Fibroblast of villous mesenchyme (primary cell): ENCODE measurements at places on chromosomes 5 and 9. TPM values are rescaled to one million over a fixed set of nuclear protein-coding genes. Genes with fewer than 3 reads are reported as not detected.

DNA sequence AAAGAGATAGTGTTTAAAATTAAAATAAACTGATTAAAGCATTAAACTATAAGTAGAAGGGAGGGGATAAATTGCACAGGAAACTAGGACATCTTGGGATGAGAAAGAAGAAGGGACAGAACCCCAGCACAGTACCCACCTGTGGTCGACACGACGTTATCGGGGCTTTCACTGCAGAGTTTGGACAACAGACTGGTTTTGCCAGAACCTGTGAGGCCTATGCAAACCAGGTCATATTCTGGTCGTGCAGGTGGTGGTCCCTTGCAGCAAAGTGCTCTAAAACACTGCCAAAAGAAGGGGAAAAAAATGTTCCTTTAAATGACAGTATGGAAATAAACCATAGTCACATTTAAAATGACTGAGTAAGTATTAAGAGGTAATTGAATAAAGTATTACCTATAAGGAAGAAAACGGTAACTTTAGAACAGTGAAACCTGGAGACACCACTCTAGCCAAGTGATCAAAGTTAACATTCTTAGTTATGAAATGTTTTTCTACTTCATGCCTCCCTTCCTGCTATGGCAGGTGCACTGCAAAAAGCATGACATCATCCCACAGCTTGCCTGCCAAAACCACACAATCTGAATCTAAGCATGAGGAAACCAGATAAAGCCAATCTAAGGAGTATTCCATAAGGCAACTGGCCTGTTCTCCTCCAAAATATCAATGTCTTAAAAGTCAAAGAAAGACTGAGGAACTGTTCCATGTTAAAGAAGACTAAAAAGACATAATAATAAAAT lies 138.6 kb downstream of the ARL15 start:
- no peak for DNase-seq

CCL28 gene
- total RNA-seq = 1.3 TPM in 2 replicates

GRCh38 chr9:136764301-136764891 lies at the start of gene LCN15:
Gene LCN15 (minus strand): TSS chr9:136764518. CDS start chr9:136764488, 30 bp downstream.
- DNase-seq = no peak

GRCh38 chr5:134079748-134080581 lies 34.5 kb upstream of the TCF7 start:
- DNase-seq = no peak

DNA sequence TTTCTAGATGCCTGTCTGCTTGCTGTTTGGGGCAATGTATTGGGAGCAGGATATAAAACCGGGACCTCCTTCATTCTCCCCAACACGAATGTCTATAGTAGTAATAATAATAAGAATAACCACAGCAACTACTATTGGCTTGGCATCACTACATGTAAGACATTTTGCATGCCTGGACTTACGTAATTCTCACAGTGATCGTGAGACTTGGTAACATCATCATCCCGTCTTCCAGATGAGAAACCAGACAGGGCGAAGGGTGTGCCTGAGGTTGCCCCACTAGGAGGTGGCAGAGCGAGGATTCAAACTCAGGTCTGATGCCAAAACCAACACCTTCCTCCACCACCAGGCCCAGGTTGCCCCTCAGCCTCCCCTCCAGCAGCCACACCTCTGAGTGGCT lies 185.1 kb downstream of the RGS3 start:
- DNase-seq = no peak

EIF4E1B gene
- total RNA-seq = not detected in 2 replicates

DNA sequence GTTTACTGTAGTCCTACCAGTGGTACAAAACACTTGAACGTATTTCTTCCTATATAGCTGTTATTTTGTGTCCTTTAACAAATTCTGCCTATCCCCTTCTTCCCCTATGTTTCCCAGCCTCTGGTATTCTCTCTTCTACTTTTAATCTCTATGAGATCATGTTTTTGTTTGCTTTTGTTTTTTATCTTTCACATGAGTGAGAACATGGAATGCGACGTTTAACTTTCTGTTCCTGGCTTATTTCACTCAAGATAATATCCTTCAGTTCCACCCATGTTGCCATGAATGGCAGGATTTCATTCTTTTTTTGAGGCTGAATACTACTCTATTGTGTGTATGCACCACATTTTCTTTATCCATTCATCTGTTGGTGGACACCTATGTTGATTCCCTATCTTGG lies 634.4 kb upstream of the WWC1 start:
- DNase-seq = no peak

ZNF300 gene
- 5.2 and 6.9 TPM in 2 replicates for total RNA-seq

DNA sequence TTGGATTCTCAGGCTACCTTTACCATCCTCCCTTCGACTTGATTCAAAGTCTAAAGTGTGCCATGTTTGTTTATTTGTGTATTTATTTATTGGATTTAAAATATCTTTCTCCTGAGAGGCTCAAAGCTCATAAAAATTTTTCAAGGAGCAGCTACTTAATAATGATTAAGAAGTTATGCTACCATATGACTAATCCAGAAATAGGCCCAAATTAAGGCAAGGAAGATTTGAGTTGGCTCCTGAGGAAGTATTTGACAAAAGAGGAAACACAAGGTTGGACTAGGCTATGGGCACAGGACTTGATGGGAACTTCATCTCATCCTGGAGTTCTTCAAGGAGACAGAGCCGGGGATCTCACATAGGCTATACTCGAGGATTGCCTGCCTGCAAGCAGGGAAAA lies 22.4 kb upstream of the PPP2CA start:
- no peak for DNase-seq
